ENCODE measurements at places on chromosomes 7 and 10.

DNA sequence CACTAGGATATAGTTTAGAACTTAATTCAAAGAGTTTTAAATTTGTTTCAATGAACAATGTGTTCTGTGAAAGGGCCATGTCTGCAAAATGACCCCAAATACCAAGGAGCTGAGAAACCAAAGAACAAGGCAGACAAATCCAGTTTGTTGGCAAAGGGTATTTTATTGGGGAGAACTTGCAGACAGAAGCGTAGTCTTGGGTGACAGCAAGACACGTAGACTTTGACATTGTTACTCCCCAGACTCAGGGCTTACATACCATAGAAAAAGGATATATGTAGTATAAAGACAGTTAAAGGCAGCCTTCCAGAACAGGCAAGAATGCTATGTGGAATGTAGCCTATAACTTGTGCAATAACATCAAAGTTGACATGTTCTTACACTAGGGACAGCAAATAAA is 95.0 kb upstream of the TAS2R16 start:
- no peak for DNase-seq

GRCh38 chr10:98636921-98637329 is 190.2 kb upstream of the HPS1 start:
- peak; percentile 28 for DNase-seq

DNA sequence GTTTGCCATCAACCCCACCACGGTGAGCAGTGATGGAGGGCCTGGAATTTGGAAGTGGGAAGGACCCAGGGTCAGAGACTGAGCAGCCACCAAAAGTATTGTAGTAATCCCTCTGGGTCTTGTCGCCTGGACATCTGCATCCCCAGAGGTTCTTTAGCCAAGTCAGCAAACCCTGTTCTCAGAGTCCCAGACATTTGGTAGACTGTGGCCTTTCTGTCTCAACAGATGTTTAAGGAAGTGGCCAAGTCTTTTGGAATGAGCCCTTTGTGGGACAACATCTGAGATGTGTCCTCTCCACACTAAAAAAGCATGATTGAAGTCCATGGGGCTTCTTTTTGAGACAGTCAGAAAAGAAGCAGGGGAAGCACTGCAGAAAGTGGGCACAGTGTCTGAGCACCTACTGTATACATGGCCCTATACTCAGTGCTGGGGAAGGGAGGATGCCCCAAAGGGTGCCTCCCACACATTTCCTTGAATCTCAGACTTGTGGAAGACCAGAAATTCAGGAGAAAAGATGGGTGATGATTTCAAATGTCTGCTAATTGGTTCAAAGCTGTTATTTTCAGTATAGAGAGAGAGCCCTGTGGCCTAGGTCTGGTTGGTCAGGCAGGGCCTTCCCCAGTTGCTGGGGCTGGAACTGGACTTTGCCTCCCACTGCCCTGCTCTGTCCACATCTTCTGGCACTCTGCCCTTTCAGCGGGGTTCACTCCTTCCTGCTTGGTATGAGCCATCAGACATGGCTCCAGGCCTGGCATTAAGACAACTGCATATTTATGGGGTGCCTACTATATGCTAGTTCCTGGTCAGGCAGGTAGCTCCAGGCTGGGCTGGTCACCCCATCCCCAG is 26.5 kb upstream of the VSIR start:
- DNase-seq, result no peak

DNA sequence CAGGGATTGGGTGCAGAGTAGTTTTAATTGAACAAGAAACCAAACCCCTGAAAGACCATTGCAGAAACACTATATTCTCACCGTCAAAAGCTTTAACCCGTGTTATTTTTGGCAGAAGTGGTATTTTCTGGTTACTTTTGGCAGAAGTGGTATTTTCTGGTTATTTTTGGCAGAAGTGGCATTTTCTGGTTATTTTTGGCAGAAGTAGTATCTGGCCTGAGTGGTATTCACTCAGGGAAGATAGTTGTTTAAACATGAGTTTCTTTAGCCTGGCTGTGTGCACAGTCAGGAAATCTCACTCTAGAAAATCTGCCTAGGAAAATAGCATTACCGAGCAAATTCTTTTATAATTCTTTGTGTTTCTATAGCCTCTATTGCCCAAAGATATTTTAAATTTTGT is 322.7 kb downstream of the GFRA1 start:
- DNase-seq, result no peak

DNA sequence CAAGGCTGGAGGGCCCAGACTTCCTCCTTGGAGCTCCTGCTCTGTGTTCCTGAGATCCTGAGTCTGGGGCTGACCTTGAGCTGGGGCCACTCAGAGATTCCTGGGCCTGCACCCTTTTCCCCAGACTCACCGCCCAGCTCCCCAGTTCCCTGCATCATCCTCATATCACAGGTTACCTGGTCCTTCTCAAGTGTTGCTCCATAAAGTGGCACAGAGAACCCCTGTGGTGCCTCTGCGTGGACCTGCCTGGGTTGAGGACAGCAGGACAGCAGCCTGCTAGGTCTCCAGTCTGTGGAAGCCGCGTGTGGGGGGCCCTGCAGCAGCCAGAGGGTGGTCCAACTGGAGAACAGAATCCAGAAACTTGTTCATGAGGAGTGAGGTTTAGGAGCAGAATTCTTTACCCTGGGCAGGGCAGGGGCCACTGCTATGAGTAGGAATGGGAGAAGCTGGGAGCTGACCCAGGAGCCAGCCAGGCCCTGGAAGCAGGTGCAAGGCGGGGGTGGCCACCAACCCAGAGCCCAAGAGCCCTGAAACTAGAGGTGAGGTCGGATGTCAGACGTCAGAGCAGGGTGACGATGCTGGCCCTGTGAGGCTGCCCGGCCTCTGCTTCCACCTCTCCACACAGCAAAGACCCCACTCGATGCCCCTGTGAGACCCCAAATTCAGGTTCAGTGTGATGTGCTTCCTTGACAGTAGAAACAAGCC is 299.4 kb downstream of the TCERG1L start:
- DNase-seq, result no peak

GRCh38 chr7:2271273-2272026 is 29.4 kb downstream of the NUDT1 start:
- DNase-seq, result no peak

DNA sequence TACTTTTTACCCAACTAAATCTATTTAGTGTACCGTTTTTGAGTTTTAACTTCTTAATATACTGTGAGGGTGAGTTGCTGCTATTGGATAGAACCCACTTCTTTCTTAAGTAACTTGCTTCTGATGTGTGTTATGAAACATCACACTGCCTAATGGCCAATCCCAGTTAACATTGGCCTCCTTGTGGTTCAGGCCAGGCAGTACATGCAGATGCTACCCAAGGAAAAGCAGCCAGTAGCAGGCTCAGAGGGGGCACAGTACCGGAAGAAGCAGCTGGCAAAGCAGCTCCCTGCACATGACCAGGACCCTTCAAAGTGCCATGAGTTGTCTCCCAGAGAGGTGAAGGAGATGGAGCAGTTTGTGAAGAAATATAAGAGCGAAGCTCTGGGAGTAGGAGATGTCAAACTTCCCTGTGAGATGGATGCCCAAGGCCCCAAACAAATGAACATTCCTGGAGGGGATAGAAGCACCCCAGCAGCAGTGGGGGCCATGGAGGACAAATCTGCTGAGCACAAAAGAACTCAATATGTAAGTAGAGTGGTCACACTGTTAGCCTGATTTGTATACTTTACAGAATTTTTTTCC is 39.7 kb downstream of the TES start:
- DNase-seq, result no peak

DNA sequence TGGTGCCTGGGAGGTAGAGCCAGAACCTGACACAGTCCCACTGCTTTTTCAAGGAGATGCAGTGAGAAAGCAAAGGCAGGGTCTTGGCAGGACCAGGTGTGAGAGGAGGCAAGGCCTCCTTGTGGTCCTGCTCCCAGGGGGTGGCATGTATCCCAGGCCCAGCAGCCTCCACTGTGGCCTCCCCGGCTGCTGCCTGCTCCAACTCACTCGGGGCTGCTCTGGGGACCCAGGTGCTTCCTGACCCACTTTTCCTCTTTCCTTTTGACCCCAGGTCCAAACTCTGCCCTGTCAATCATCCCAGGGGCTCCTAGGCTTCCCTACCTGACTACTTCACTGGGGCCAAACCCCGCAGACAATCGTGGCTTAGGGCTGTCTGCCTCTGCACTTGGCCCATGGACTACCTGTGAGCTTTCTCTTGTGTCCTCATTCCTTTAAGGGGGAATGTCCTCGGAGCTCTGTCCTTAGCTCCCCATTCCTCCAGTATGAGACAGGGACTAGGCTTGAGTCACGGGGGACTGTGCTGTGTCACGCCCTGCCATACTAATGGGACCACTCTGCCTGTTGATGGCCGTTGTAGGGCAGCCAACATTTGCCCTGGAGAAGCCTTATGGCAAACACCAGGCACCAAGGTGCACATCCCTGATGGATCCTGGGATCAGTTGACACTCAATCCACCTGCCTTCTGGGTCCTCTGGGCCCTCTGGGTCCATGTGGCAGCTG is 1.1 kb upstream of the AEBP1 start:
- DNase-seq, result no peak

DNA sequence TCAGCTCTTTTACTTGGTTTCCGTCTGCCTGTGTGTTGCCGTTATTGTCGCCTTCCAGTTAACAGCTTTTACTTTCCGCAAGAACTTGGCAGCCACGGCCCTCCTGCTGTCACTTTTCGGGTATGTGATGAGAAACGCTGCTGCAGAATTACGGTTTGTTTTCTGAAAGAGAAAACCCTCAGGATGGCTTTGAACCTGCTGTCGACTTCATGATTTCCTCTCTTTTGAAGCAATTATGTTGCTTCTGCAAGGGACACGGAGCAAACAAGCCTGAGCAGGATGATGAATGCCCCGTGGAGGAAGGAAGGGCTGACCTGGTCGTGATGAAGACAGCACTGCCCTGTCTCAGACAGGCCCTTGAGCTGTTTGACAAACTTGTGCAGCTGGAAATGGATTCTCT is 339.8 kb downstream of the ABCA13 start:
- DNase-seq, result no peak

DNA sequence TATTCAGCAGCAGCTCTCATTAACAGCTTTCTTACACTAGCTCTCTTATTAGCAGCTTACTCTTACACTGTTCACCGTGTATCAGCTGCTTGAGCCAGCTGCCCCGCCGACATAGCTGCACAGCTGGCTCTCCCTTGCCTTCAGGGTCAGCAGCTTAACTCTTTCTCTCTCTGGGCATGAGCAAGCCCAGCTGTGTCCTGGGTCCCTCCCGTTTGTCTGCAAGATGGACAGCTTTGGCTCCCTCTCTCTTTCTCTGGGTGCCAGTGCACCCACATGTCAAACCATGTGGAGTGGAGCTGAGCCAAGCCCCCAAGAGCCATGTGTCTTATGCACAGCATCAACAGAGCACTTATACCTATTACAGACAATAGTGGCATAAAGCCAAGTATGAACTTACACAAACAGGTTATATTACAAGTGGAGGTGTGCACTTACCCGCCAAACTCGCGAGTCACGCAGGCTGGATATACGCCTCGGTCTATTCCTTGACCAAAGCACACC is 35.7 kb upstream of the MTPAP start:
- DNase-seq, result peak; percentile 44

DNA sequence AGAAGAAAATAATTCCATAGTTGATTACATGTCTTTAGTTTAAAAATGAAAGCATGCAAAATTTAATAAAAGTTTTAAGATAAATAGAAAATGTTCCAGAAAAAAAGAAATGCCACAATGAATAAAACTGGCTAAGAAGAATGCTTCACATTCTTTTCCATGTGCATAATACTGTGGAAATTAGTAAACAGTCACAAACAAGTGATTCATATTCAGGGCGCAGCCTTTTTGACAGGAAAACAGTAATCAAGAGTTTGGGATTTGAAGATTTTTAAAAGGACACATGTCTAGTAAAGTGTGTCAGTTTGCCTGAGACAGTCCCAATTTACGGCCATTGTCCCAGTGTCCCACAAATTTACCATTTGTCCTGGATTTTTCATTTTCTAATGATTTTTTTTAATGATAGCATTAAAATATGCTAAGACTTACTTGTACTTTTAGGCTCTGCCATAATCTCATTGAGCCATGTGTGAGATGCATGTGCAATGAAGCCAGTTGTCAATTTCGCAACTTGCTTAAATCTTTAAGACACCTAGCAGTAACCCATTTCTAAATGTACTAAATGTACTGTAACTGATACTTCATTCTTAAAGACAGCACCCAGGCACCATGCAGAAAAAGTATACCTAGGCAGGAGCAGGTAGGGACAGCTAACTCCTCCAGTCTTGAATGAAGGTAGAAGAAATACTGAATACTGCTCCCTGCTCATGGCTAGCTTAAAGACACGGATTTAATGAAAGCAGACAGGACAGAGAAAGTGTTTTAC is 46.9 kb downstream of the ZNF438 start:
- no peak for DNase-seq

GRCh38 chr7:67547183-67547907 is 550.7 kb downstream of the TYW1 start:
- DNase-seq, result no peak

- DNase-seq, result no peak
Measured at GRCh38 chr10:24419066-24419465, 210.1 kb downstream of the KIAA1217 start.

DNA sequence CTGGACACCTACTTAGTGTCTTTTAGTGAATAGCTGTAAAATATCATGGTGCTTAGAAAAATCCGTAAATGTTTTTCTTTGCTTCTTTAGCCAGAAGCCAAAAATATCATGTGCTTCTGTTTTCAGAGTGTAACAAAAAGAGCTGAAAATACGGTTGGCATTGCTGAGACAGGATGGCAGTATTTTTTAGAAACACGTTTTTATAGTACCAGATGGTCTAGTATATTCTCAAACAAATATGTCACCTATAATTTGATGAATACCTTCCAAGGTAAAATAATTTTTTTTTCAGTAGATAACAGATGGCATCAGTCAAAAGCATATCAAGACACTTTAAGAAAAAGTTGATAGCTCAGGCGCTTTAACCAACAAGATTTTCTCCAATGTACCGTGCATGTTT is 326.6 kb downstream of the PHF14 start:
- DNase-seq, result no peak

GRCh38 chr7:18580950-18581349 is 85.4 kb downstream of the HDAC9 start:
- DNase-seq, result no peak

- no peak for DNase-seq
Measured at GRCh38 chr7:29126804-29127203, 19.5 kb downstream of the CPVL start.

- no peak for DNase-seq
Measured at GRCh38 chr10:23754941-23755340, 316.1 kb downstream of the OTUD1 start.

DNA sequence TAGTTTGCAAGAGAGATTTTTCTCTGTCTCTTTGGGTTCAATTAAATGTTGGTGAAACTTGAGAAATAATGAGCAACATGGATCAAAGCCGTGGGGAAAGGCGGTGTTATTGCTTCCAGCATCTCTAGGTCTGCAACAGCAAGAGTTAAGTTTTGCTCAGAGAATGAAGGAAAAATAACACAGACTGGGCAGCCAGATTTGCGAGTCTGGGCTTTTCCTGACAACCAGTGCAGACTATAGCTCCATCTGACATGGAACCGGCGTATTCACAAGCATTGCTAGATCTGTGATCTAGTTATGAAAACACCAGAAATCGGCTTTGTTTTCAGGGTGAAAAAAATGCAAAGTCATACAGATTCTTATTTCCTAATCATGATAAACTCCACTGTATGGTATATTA is 110.4 kb downstream of the CAMK1D start:
- DNase-seq, result no peak
